Choroid plexus epithelial cell (primary cell): ENCODE measurements at places on chromosomes 11 and 22.

- DNase-seq: peak; percentile 45
These were observed 3.5 kb upstream of the EEF1G start for GRCh38 chr11:62577046-62577714.

DNA sequence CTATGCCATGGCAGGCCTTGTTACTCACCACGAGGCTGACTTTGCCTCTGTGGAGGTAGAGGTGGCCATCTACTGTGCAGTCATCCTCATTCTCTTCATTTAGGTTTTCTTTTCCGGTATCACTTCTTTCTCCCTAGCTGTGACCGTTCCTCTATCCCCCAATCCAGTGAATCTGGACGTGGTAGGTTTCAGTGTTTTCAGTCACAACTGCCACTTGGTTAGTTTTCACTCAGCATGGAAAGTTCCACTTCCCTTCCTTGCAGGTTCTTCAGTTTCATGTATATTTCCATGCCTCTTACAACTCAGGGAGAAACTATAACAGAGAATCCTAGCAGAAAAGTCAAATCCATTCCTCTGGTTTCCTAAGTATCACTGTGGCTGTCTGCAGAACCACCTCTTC lies 1.9 kb downstream of the HPS4 start:
- no peak for DNase-seq

DNA sequence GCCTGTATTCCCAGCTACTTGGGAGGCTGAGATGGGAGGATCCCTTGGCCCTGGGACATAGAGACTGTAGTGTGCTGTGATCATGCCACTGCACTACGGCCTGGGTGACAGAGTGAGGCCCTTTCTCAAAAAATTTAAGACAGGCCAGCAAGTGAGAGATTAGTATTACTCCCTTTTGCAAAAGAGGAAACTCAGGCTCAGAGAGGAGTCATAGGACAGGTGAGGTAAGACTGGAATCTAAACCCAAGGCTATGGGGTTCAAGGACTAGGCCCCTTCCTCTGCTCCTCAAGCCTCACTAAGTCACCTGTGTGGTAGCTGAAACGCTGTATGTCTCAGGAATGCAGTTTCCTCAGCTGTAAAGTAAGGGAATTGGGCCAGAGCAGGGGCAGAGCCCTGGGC lies 1.6 kb upstream of the P2RY2 start:
- DNase-seq: no peak

- DNase-seq: peak; percentile 43
These were observed 40.5 kb downstream of the LRRC32 start for GRCh38 chr11:76629853-76630599.

GRCh38 chr11:119623682-119624081 lies 105.3 kb downstream of the NECTIN1 start:
- no peak for DNase-seq

- no peak for DNase-seq
These were observed 264.2 kb downstream of the GRM5 start for GRCh38 chr11:88801484-88802123.

GRCh38 chr11:125347261-125347585 lies 148.8 kb downstream of the FEZ1 start:
- DNase-seq: no peak

- no peak for DNase-seq
These were observed 59.1 kb upstream of the POU2AF1 start for GRCh38 chr11:111438168-111438567.

GRCh38 chr11:36363361-36364268 lies 67.5 kb downstream of the PRR5L start:
- DNase-seq: peak; percentile 16

- DNase-seq: peak; percentile 66
These were observed 217.4 kb downstream of the SBF2 start for GRCh38 chr11:10076458-10077141.

- no peak for DNase-seq
These were observed 629 bp downstream of the PSMA1 start for GRCh38 chr11:14519597-14519916.

- DNase-seq: no peak
These were observed 26.1 kb upstream of the CABP7 start for GRCh38 chr22:29693671-29694070.

DNA sequence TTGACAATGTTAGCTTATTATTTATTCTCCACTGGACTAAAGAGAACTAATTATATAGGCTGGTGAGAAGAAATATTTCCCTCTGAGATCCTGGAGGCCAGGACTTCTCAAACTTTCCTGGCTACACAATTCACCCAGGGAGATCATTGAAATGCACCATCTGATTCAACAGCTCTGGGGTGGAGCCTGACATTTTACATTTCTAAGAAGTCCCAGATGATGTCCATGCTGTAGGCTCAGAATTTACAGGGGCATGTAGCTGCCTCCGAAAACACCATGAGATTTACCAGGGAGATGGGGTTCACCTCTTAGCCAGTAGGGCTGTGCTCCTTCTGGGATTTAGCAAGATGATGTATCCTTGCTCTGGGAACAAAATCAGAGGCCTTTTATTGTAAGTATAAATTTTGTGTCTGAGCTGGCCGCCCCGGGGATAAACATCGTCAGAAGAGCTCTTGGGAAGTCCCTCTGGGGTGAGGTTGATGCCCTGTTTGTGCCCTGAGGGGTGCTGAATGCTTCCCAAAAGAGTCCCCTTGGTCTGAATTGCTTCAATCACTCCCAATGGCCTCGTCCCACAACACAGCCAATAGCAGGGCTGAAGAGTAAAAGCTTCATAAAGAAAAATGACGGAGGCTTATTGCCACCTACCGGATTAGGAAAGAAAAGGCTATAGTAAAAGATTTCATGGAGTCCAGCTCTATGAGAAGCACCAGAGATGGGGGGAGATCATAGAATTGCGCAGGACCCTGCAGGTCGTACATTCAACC lies 33.4 kb upstream of the API5 start:
- peak; percentile 48 for DNase-seq

- no peak for DNase-seq
These were observed 88.2 kb upstream of the LDLRAD3 start for GRCh38 chr11:35855671-35856070.

GRCh38 chr22:49789289-49790141 lies 38.2 kb downstream of the BRD1 start:
- peak; percentile 76 for DNase-seq

- DNase-seq: peak; percentile 77
These were observed 123.6 kb downstream of the ABTB2 start for GRCh38 chr11:34234086-34234740.

DNA sequence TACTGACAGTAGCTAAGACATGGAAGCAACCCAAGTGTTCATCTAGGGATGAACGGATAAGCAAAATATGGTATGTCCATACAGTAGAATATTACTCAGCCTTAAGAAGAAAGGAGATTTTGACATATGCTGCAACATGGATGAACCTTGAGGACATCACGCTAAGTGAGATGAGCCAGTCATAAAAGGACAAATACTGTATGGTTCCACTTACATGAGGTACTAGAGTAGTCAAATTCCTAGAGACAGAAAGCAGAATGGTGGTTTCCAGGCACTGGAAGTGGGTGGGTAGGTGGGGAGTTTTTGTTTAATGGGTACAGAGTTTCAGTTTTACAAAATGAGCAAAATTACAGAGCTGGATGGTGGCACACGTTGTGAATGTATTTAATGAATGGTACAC lies 18.1 kb downstream of the CHST1 start:
- DNase-seq: no peak

- DNase-seq: no peak
These were observed 205.1 kb upstream of the CADM1 start for GRCh38 chr11:115709297-115709696.

- peak; percentile 92 for DNase-seq
These were observed 21.2 kb upstream of the FEZ1 start for GRCh38 chr11:125517116-125517770.

- no peak for DNase-seq
These were observed 8.5 kb downstream of the ABCC8 start for GRCh38 chr11:17468122-17468521.

DNA sequence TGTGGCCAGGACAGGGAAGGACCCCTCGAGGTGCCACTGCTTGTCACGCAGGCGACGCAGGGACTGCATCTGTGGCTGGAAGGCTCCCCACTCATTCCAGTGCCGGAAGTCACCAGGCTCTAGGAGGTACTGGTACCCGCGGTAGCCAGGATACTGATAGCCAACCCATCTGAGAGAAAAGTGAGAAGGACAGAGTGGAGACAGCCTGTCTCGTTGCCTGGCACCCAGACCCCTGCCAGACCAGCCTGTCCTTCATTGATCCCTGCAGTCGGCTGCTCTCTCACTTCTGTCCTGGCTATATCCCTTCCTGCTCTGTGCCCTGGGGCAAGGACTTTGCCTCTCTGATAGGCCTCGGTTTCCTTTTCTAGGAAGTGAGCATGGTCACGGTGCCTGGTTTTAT lies 9.6 kb upstream of the TPST2 start:
- no peak for DNase-seq

DNA sequence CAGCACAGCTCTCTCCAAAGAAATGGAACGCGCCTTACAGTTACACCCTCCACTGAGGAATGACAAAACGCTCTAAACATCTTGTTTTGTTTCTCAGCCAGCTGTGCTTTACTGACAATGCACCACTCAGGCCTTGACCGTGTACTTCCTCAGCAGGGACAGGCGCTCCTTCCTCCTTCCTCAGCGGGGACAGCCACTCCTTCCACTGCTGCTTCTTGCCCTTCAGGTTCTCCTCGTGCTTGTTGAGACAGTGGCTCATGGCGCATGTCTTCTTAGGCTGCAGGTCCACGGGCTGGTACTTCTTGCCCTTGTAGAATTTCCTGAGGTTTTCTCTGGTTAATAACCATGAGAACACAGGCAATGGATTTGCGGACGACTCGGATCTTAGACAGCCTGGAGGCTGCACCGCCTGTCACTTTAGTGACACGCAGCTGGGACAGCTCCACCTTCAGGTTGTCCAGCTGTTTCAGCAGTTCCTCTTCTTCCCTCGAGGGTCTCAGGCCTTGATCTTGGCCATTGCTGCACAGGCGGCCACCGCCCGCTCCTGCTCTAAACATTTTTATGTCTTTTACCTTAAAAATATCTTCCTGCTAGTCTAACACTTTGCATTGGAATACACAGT lies 613.8 kb downstream of the BRD1 start:
- no peak for DNase-seq

GRCh38 chr22:38069372-38070249 lies 12.4 kb downstream of the PICK1 start:
- DNase-seq: peak; percentile 69

GRCh38 chr11:22878039-22878438 lies 17.8 kb upstream of the CCDC179 start:
- DNase-seq: no peak

- DNase-seq: peak; percentile 87
These were observed 215.4 kb upstream of the UBASH3B start for GRCh38 chr11:122439866-122440810.

DNA sequence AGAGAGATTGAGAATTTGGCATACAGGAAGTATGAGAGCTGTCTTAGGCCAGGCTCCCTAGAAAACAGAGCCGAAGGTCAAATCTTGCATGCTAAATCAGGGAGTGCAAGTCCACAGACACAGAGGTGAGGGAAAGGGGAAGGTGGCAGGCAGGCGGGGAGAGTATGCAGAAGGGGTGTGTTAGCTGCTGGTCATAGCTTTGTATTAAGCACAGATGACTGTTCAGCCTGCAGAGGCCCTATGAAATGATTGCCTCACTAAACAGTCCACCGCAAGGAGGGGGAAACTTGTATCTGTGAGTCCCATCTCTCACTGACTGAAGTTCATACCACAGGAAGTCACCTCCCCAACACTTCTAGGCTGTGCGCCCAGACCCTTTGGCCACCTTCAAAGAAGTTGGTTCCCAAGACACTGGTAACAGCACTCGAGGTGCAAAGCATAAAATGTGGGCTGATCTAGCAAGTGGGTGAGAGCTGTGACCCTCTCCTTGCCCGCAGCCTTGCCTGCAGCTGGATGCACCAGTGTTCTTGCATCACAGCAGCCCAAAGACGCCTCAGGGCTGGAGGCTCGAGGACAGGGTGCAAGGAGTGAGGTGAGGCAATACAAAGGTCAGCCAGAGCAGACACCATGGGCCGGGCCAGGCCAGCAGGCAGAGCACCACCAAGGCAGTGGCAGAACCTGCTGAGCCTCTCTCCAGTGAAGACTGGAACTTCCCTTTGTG lies 115.3 kb upstream of the TBCEL start:
- peak; percentile 17 for DNase-seq

DNA sequence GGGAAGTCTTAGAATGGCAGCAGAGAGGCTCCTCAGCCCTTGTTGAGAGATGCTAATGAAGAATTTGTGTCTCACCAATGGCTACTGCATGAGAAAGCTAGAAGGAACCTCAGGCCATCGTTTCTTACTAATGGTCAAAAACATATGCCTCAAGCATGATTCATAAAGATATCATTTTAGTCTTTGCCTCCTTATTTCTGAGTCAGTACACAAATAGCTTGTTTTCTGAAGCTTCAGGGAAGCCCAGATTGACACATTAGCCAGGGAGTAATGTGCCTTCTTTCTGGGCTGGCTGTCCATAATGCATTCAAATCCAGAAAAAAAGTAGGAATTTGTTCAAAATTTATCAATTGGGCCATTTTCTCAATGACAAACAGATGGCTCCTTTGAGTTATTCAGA lies 169.4 kb upstream of the ZBED5 start:
- peak; percentile 63 for DNase-seq

- DNase-seq: no peak
These were observed 48.2 kb downstream of the ST3GAL4 start for GRCh38 chr11:126403658-126404057.

DNA sequence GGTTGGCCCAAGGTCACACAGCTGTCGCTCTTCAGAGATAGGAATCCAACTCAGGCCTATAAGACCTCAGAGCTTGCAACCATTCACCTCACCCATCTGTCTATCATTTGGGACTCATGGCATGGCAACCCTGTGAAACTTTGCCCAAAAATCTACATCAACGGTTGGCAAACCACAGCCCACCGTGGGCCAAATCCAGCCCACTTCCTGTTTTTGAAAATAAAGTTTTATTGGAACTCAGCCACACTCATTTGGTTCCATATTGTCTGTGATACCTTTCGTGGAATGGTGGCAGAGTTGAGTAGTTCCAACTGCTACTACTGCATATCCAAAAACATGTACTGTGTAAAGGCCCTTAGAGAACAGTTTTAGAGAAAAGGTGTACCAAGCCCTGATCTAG lies 307.8 kb downstream of the MN1 start:
- DNase-seq: no peak

GRCh38 chr11:61832754-61833153 lies 4.7 kb downstream of the FADS2 start:
- DNase-seq: no peak

GRCh38 chr11:83676056-83676601 lies 390.0 kb upstream of the CCDC90B start:
- no peak for DNase-seq

DNA sequence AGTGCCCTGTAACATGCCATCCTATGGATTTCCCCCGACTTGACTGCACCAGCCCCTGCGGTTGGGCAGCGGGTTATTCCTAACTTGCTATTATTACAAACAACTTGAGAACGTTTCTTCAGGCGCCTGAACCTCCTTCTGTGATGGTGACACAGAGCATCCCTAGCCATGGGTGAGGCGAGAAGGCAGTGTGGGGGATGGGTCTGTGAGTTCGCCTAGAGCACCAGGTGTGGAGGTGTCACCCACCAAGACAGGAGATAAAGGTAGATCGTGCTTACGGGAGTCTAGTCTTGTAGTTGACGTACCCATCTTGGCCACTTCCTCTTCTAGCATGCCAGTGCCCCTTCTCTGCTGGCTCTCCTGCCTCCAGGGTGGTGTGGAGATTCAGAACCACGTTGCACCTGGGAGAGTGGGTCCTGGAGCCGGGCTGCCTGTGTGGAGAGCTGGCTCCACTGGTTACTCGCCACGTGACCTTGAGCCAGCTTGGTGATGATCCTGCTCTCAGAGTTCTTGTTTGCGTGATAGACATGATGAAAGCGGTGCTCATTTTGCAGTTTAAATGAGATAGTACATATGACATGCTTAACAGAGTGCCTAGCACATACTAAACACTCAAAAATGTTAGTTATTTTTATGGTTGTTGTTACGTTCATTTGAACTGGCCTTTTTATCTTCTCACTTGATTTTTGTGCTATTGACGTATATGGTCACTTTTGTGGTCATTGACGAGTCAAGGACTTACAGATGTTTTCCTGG lies 37.8 kb downstream of the TBC1D22A start:
- DNase-seq: no peak
